ENCODE measurements at places on chromosomes 13 and 19.

- DNase-seq, result peak; percentile 96
Measured at GRCh38 chr13:44435142-44435918, 61.7 kb downstream of the SERP2 start.

DNA sequence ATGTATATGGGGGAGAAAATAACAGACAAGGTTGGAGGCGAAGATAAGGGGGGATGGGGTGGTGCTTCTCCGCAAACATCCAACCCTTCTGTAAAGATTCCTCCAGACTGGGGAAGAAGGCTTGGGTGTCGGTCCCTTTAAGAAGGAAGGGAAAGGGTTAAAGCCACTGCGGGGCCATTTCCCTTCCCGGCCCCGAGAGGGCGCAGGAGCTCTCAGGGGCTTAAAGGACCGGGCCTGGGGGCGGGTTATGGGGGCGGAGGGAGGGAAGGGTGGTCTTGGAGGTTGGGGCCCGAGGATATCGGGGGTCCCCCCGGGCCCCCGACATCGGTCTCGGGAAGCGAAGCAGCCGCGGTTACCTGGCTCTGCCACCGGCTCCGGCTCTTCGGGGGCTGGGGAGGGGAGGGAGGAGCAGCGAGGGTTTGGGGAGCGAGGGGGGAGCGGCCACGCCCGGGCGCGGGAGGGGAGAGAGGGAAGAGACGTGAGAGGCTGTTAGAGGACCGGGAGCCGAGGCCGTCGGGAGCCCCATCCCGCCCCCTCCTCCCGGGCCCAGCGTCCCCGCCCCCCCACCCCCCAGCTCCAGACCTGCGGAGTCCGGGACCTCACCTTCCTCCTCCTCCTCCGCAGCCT, 2.8 kb downstream of the TNNT1 start:
- no peak for DNase-seq

- DNase-seq, result no peak
Measured at GRCh38 chr19:2050349-2050990, 574 bp downstream of the MKNK2 start.

DNA sequence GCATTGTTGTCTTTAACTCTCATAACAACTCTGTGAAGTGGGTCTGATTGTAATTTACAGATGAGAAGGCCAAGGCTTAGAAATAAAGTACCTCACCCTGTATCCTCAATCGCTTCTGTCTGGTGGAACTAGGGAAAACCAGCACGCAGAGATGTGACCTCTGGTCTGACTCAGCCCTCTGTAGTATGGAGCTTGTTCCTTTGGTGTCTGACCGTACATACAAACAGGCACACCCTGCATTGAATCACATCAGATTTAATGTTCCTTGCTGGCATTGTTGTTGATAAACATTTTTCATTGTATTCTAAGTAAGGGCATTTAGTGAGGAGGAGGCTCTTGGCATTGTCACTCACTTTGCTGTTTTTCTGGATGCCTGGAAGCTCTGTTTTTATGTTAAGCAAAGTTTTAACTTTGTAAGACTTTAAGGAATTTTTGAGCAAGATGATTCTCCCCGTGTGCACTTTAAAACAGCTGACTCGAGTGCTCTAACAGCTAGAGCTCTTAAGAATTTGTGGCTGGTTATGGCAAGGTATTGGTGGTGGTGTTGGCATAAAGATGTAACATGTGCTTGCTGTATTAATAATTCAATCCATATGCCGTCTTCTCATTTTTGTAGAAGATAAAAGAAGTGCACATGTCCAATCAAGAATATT, 89.0 kb upstream of the SPATA13 start:
- no peak for DNase-seq

- no peak for DNase-seq
Measured at GRCh38 chr13:66212511-66212910, 1017.6 kb downstream of the PCDH9 start.

- peak; percentile 47 for DNase-seq
Measured at GRCh38 chr19:16628984-16629691, 1.1 kb upstream of the MED26 start.

DNA sequence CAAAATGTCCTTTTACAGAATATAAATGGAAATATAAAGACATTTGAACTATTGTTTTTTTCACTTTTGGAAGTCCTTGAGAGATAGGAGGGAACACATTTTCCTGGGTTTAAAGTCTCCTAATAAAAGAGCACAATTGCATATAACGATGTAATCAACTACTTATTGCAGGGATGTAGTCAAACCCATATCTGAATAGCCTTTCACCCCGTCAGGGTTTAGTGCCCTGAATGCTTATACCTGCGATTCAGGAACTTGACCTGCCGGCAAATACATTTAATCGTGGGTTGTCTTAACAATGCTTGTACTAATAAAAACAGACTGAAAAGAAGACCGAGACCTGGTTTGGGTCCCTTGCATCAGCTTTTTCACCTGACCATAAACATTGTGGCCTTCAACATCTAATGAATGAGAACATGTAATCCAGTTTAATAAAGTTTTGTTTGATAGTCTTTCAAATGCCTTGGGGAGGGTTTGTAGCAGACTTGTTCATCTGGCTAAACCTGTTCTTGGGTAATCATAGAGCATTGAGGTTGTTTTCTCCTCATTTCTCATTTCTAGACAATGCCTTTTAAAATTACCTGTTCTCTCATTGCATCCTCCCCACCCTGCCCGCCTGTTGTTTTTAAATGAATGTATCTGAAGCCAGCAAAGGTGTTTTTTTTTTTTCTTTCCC, 7.0 kb downstream of the KLF5 start:
- no peak for DNase-seq

DNA sequence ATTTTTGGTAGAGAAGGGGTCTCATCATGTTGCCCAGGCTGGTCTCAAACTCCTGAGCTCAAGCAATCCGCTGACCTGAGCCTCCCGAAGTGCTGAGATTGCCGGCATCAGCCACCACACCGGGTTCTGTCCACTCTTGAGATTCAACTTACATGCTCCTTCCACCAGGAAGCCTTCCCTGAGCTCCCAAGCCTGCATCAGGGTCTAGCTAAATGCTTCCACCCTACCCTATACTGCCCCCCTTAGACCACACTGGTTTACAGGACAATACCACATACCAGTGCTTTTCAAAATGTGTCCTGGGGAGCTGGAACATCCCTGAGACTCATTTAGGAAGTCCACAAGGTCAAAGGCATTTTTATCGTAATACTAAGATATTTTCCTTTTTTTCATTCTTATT, 15.1 kb upstream of the CACNG8 start:
- no peak for DNase-seq

- no peak for DNase-seq
Measured at GRCh38 chr19:45187421-45188100, 9.0 kb downstream of the BLOC1S3 start.

GRCh38 chr19:46073268-46073922, 32.6 kb upstream of the IGFL4 start:
- DNase-seq, result no peak

GRCh38 chr19:3692141-3693024, 7.9 kb downstream of the PIP5K1C start:
- DNase-seq, result no peak

DNA sequence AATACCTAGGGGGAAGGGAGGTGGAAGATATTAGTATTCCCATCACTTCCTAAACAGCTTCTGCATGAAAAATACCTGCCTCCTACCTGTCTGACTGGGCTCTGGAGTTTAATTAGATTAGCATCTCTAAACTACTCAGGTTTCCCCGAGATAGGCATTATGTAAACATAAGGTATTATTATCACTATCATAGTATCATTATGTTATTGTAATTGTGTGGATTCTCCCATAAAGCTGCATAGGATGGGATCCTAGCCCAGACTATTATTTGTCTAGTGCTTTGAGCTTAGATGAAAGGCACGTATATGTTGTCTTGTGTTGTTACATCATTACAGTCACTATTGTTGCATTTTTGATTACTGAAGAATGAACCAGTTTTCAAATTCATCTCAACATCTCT, 115.2 kb upstream of the SOX21 start:
- DNase-seq, result no peak

DNA sequence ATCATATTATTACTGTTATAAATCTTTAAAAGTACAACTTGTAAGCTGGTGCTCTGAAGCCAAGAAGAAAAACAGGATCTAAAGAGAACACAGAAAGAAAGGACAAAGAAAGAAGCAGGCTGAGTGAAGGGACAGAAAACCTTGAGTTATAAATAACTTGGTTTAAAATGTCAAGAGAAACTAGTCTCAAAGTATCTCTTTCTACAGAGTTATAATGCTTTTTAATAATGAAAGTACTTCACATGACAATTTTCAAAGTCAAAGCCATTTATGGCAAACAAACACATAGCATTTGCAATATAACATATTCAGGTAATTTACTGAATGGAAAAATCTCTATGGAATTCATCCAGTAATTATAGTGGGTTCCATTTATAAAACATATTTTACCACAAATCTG, 33.4 kb downstream of the CAB39L start:
- no peak for DNase-seq

- DNase-seq, result no peak
Measured at GRCh38 chr13:27969866-27970229, 733 bp upstream of the CDX2 start.

DNA sequence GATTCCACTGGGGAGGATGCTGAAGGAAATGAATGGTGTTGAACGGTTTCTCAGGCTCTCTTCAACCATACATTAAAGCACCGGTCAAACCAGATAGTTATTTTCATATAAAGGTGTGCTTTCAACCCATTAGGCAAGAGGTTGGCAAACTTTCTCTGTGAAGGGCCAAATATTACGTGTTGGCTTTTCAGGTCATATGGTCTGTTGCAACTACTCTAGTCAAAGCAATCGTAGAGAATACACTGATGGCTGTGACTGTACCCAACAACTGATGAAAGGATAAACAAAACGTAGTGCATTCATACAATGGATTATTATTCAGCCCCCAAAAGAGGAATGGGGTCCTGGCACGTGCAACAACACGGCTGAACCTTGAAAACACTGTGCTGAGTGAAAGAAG, 5.8 kb downstream of the ZSCAN5A start:
- no peak for DNase-seq

Measured in skeletal muscle cell (primary cell).